Chondrocyte (in vitro differentiated cells): ENCODE measurements at places on chromosomes 5 and 9. TPM values are rescaled to one million over a fixed set of nuclear protein-coding genes. Genes with fewer than 3 reads are reported as not detected.

DNA sequence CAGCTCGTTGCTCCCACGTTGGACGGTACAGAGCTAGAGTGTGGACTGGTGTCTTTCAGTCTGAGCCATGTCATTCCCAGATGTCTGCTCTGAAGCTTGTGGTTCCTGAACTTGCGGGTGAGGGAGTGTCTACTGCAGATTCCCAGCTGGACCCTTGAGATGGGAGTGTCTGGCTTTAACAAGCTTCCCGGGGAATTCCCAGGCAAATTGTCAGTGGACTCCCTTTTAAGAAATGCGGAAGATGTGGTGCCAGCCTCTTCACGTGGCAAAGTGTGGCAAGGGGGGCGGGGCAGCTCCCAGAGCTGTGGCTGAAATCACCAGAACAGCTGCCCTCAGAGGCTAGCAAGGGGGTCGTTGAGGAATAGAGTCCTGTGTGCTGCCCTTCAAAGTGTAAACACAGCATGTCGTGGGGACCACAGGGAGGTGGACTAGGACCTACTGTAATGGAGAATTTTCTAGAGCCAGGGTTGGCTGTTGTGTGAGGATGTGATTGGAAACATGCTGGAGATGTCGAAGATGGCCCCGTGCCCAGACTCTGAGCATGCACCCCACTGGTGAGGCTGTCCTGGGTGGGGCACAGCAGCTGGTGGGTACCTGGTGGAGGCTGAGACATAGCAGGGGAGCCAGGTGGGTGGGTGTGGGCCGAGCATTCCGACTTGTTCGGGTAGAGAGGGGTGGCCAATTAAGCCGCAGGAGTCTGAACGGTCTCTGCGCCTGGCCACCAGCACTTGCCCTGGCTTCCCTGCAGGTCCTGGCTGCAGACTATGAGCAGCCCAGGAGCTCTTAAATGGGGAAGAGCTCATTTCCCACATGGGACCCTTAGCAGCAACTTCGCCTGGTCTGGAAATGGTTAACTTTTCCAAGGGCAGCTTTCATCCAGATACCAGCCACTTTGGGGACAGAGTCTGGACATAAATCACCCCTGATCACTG is 37.4 kb downstream of the PRRX2 start:
- no peaks in the 10 kb centered on the region for H3K27me3 ChIP-seq
- H3K4me3 ChIP-seq, result no peak overlapping the region
- peak overlapping the region; percentile 88 for H3K27ac ChIP-seq
- DNase-seq, result no peak
- no peaks in the 10 kb centered on the region for H3K36me3 ChIP-seq

DNA sequence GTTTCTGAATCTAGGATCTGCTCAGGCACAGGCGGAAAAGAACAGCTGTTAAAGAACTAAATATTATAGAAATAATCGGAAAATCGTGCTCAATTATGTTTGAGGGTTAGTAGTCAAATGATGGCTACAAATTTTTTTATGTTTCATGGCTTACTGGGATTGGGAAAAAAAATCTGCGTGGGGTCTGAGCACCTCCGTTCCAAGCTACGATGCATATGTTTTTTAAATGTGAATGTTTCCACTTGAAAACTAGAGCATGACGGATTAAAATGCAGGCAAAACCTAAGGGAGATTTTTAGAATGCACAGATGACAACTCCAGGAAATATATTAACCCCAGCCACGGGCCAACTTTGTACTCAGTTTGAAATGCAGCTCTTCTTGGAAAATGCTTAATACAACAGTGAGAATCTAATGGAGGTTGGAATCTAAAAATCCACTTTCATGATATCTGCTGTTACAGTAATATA is 5.3 kb downstream of the OTP start:
- peaks cover 26% of the 10 kb centered on the region for H3K4me1 ChIP-seq
- DNase-seq, result no peak
- H3K27me3 ChIP-seq, result peaks cover 67% of the 10 kb centered on the region
- H3K36me3 ChIP-seq, result peaks cover 5% of the 10 kb centered on the region
- no peak overlapping the region for H3K4me3 ChIP-seq

DNA sequence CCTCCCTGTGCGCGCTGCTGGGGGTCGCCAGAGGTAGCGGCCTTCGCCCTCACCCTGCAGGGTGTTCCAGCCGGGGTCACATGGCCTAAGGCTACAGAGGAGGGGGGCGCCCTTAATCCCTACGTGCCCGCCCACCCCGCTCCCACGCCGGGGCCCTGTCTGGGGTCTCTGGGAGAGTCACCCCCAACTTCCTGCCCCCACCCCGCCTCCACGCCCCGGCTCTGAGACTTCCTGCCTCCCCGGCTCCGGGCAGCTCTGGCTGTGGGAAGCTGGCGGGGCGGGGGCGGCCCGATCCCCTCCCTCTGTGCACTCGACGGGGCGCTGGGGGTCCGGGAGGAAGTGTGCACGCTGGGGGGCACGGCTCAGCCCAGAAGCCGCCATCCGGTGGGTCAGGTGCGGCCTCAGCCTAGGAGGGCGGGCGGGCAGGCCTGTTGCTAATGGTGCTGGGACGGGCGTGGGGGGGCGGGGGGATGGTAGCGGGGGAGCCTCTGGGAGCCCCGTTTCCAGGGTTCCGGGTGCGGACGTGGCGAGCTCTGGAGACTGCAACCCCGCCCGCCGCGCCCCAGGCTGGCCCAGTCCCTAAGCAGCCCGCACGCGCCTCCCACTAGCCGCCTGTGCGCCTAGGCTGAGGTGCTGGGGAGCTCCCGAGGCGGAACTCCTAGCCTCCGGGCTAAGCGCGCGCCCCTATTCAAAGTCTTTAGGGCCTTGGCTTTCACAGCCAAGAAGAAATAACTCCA is 61.6 kb downstream of the CXXC5 start:
- H3K36me3 ChIP-seq, result no peaks in the 10 kb centered on the region
- H3K27ac ChIP-seq, result peak overlapping the region; percentile 95
- DNase-seq, result no peak
- H3K27me3 ChIP-seq, result no peaks in the 10 kb centered on the region
- H3K4me1 ChIP-seq, result peaks cover 48% of the 10 kb centered on the region

- no peaks in the 10 kb centered on the region for H3K27me3 ChIP-seq
- peaks cover 3% of the 10 kb centered on the region for H3K4me1 ChIP-seq
- H3K27ac ChIP-seq, result no peak overlapping the region
- H3K36me3 ChIP-seq, result peaks cover 5% of the 10 kb centered on the region
Observed at GRCh38 chr9:6924149-6924548, 166.4 kb downstream of the KDM4C start.

DNA sequence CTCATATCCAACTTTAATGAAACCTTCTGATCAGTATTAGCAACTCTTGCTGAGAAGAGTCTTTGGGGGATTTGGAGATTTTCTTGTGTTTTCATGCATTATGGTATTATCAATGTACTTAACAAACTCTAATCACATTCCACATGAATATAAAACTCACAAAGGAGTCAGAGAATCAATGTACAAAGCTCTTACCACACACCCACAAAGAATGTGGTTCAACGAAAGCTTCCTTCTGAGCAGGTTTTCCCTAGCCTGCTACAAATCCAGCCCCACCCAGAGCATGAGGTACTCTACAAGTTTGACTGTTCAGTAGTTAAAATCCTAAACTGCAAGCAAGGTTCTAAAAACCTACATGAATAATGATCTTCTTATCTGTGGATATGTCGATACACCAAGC is 210.1 kb downstream of the TARS1 start:
- no peak overlapping the region for H3K27ac ChIP-seq
- no peak overlapping the region for H3K4me3 ChIP-seq
- peaks cover 9% of the 10 kb centered on the region for H3K36me3 ChIP-seq
- no peaks in the 10 kb centered on the region for H3K27me3 ChIP-seq
- H3K4me1 ChIP-seq, result peaks cover 21% of the 10 kb centered on the region
- DNase-seq, result no peak

DNA sequence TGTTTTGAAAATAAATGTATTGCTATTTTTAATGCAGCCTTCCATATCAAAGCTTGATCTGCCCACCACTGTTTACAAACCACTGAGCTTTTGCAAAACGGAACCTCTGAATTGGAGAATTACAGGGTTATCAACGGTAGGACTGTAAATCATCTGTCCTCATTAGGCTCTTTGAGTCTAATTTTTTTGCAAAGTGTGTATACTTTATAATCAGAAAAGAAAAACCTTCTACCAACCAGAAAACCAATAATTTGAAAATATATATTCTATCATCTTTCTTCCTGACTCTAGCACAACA is 6.8 kb upstream of the SLC2A8 start:
- no peak for DNase-seq
- H3K36me3 ChIP-seq, result peaks cover 1% of the 10 kb centered on the region
- no peak overlapping the region for H3K4me3 ChIP-seq
- H3K27ac ChIP-seq, result no peak overlapping the region
- peaks cover 18% of the 10 kb centered on the region for H3K4me1 ChIP-seq

GRCh38 chr5:142849466-142849865 is 79.3 kb downstream of the ARHGAP26 start:
- no peaks in the 10 kb centered on the region for H3K27me3 ChIP-seq
- no peaks in the 10 kb centered on the region for H3K36me3 ChIP-seq

DNA sequence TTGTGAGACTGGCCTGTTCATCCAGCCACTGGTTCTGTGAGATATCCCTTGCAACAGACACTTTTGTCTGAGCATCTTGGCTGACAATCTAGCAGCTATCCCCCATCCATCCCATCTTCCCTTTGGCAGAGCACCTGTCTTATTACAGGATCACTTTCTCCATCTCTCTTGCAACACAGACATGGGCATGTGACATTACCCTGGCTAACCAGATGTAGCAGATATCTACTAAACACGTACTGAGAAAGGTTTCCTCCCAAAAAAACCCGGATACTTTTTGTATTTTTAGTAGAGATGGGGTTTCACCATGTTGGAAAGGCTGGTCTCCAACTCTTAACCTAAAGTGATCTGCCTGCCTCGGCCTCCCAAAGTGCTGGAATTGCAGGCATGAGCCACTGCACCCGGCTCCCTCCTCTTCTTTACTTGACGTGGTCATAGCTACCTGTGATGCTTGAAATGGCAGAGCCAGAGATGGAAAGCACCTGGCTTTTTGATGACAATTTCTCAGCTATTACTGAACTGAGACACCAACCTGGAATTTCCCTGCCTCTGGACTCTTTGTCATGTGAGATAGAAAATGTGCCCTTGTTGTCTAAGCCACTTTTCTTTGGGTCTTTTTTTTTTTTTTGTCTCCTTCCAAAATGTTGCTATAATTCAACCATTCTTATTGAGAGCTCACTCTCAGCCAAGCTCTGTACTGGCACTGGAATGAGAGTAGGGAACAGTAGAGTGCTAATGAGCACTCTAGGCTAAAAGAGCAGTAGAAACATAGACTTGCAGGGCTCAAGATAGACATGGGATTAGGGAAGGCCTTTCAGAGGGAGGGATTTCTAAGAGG is 32.6 kb downstream of the FNBP1 start:
- no peaks in the 10 kb centered on the region for H3K27me3 ChIP-seq
- H3K4me1 ChIP-seq, result peaks cover 23% of the 10 kb centered on the region
- no peaks in the 10 kb centered on the region for H3K36me3 ChIP-seq
- H3K4me3 ChIP-seq, result no peak overlapping the region

DNA sequence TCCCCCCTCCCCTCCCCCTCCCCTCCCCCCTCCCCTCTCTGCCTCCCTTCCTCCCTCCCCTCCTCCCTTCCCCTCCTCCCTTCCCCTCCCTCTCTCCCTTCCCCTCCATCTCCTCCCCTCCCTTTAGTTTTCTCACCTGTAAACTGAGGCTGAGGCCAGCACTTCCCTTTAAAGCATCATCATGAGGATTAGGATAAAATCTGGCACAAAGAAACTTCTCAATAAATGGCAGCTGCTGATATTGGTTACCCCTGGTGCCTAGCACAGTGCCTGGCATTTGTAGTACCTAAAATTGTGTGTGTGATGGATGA is 41.9 kb downstream of the RAI14 start:
- H3K4me1 ChIP-seq, result peaks cover 64% of the 10 kb centered on the region
- no peaks in the 10 kb centered on the region for H3K27me3 ChIP-seq
- peaks cover 11% of the 10 kb centered on the region for H3K36me3 ChIP-seq

GRCh38 chr5:75239681-75240080 is 3.0 kb upstream of the ANKRD31 start:
- DNase-seq, result no peak
- H3K27ac ChIP-seq, result no peak overlapping the region
- no peak overlapping the region for H3K4me3 ChIP-seq
- no peaks in the 10 kb centered on the region for H3K27me3 ChIP-seq

GRCh38 chr9:116939614-116940013 is 252.5 kb downstream of the TRIM32 start:
- H3K27me3 ChIP-seq, result peaks cover 13% of the 10 kb centered on the region
- DNase-seq, result no peak
- no peak overlapping the region for H3K27ac ChIP-seq
- H3K4me1 ChIP-seq, result no peaks in the 10 kb centered on the region

DNA sequence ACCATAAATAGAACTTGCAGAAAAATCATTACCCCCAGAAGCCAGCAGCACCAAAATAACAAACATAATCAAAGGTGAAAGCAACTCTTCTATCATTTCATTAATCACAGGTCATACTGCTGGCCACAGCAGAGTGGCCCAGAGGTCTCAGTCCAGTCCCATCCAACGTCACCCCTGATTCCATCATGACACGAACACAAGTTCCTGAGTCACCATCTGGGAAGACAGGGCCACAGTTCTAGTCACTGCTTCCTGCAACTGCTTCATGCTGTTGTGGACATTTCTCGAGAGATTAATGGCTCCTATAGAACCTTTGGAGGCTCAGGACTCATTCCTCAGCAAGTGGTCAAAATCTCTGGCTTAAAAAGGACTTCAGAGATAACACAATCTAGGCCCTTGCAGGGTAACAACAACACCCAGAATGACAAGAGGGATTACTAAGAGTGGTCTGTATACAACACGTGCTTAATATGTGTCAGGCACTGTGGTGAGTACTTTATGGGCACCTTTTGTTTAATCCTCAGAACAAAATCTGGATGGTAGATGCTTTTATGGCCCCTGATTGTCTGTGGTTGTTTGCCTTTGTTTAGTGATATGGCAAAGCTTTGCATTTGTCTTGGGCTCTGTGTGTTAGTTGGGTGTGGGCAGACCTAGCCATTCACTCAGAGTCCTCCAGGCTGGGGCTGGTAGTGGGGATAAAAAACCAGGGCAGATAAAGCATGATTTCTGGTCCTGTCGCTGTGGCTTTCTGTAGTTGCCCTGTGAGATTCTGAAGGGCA is 184.3 kb downstream of the DAB2IP start:
- peaks cover 2% of the 10 kb centered on the region for H3K36me3 ChIP-seq
- H3K4me3 ChIP-seq, result no peak overlapping the region
- peak; percentile 6 for DNase-seq
- H3K4me1 ChIP-seq, result no peaks in the 10 kb centered on the region

DNA sequence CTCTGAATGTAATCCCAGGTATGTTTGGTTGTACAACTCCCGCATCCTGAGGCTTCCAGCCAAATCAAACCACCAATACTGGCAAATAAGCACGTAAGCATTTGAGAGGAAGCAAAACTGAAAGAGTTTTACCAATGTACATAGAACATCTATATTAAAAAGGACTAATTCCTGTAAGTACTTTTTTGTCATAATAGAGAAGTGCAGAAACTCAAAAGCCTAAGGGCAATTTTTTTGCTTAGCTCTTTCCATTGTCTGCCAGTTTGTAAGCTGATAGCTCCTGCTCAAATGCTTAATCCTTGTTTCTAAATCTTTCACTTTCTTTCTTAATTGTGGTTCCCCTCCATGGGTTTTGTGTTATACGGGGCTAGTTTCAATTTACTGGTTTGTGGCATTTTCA is 1151.8 kb downstream of the CDH12 start:
- H3K4me1 ChIP-seq, result no peaks in the 10 kb centered on the region
- H3K36me3 ChIP-seq, result no peaks in the 10 kb centered on the region
- no peak for DNase-seq
- no peak overlapping the region for H3K27ac ChIP-seq
- peaks cover 14% of the 10 kb centered on the region for H3K27me3 ChIP-seq
- H3K4me3 ChIP-seq, result no peak overlapping the region

ANKRD31 gene
- 0.10 to 0.24 TPM (median 0.18 TPM) in 3 replicates for total RNA-seq

HTR1A gene
- not detected in 3 replicates for total RNA-seq

SREK1IP1 gene
- 17.2 to 21.9 TPM (median 20.8 TPM) in 3 replicates for total RNA-seq

RAB3C gene
- not detected in 3 replicates for total RNA-seq

CDX1 gene
- 0.44 to 0.57 TPM in 2 of 3 replicates, not detected in the other for total RNA-seq

C8G gene
- 2.2 TPM in 1 of 3 replicates, not detected in the others for total RNA-seq

EDIL3 gene
- total RNA-seq, result 562 to 605 TPM (median 604 TPM) in 3 replicates
